Left ventricle myocardium superior (tissue), 1 donor: ENCODE measurements at places on chromosomes 5 and 9. TPM values are rescaled to one million over a fixed set of nuclear protein-coding genes. Genes with fewer than 3 reads are reported as not detected.

Gene SLC6A7
- not detected for total RNA-seq

Gene TMEM252
- total RNA-seq, result not detected

Gene LCN6
- 17.4 TPM for total RNA-seq

Gene NRARP
- total RNA-seq, result 4.0 TPM

Gene C1QTNF3
- total RNA-seq, result 1.1 TPM

Gene POLR3G
- 1.5 TPM for total RNA-seq

Gene NUTM2F
- total RNA-seq, result not detected

Gene PCDHGA11
- total RNA-seq, result 5.0 TPM

Gene ENTREP1
- total RNA-seq, result 21.3 TPM

Gene TLN1
- 243 TPM for total RNA-seq

Gene PHF24
- 0.10 TPM for total RNA-seq

Gene CATSPER3
- 0.74 TPM for total RNA-seq

Gene MPDZ
- total RNA-seq, result 68.4 TPM

Gene NEK6
- total RNA-seq, result 7.7 TPM

Gene HK3
- total RNA-seq, result 3.7 TPM

Gene ZNF883
- 4.3 TPM for total RNA-seq

Gene IRF1
- total RNA-seq, result 12.6 TPM

Gene ISL1
- not detected for total RNA-seq

Gene FBP1
- total RNA-seq, result 1.3 TPM

Gene PCDHA10
- total RNA-seq, result 0.15 TPM

Gene PCDHGC4
- total RNA-seq, result 2.5 TPM

Gene WDR38
- not detected for total RNA-seq

Gene KIF24
- total RNA-seq, result 0.45 TPM

Gene TERT
- not detected for total RNA-seq
